SHP77 treated with DMSO at 0.1 percent for 48 hours (cell line): ENCODE measurements at places on chromosomes 5 and 9.
A peak's percentile ranks its signal among the peaks of the same experiment; 100 is the strongest.

DNA sequence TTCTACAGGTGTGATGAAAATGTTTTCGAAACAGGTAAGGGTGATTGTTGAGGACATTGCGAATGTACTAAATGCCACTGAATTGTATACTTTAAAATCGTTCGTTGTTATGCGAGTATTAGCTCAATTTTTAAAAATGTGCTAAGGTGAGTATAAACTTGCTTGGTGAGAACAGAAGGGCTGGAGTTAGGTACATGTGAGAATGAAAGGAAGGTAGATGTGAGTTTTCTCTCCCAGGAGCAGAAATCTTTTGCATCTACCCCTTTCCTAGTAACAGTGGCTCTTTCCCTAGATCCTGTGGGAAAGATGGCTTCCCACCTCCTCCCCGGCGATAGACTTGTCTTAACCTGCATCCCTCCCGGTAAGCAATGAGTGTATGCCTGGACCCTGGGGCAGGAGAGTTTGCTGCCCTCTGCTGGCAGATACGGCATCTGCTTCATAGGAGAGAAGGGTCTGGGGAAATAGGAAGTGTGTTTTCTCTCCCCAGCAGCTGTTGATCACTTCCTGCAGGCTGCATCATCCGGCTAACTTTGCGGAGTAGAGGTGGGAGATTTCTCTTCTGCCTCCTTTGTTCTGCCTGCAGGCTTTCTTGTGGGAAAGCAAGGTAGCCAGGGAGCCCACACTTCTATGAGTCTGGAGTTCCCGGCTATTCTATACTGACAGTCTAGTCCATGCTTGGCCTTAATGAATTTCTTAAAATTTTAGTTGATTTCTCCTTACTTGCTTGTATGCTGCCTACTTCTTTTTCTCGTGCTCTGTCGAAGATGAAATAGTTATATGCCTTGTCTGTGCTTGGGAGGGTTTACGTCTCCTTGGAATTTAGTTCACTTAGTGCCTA is 373.3 kb upstream of the SEMA6A start:
- DNase-seq, result peak; percentile 7

- no peak for DNase-seq
Observed at GRCh38 chr9:113648048-113648447, 184.5 kb downstream of the RGS3 start.

DNA sequence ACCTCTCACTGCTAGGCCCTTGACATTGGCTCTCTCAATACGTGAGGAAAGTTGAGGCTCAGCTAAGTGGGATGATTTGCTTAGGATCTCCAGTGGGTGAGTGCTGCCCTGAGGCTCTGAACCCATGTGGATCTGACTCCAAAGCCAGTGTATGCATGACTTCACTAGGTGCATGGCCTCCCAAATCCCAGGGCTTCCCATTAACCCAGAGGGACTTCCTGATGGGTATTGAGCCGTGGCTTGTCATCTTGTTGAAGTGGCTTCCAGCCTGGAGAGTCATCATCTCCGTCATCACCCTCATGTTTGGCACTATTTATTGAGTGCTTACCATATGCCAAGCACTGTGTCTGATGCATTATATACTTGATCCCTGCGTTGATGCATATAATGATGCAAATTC is 37.3 kb upstream of the TEX48 start:
- DNase-seq, result no peak

- no peak for DNase-seq
Observed at GRCh38 chr5:155129513-155129880, 115.9 kb downstream of the KIF4B start.

DNA sequence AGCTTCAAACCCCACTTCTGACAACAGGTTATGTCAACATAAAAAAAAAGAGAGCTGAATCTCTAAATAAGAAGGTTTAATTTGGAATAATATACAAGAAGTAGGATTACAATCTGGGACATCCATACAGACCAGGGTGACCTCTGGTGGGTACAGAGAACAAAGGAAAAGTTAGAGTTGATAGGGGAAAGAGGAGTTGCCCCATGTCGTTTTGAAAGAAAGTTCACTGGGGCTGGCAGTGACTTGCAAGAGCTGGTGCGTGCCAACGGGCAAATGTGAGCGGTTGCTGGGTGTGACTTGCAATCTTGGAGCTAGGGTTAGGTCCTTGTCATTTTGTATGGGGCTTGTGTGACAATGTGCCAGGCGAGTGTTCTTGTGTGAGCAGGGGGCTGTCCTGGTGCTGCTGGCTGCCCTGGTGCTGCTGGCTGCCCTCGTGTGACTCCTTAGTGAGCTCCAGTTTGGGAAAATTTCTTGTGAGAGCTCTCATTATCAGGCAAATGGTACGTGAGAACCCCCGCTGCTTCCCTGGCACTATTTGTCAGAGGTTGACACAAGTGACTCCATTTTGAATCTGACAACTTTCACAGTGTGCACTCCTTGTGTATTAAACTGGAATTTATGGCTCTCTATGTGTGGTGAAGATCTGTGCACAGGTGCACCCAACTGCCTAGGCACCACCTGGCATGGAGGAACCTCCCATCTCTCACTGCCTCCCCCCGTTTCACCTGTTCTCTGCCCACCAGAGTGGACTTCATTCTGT is 69.8 kb downstream of the UBE2QL1 start:
- no peak for DNase-seq

- no peak for DNase-seq
Observed at GRCh38 chr5:8382456-8382855, 513.5 kb downstream of the MTRR start.

DNA sequence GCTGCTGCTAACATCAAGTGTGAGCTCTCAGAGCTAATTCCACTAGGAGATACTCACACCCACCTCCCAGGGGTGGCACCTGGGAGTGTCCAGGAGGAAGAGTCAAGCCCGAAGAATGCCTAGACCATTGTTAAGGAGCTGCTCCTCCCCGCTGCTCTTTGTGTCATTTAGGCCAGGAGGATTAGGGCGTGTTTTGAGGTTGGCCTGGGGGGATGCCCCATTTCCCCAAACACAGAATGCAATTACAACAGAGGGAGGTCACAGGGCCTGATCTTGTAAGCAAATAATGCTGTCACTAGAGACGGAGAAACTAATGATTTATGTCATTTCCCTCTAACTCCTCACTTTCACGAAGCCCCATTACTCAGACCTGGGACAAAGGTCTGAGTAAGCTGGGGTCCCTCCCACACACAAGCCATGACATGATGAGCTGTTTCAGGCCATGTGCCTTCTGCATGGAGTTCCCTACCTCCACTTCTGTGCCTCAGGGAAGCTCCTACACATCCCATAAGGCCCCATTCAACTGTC is 312.5 kb downstream of the ACTL7B start:
- DNase-seq, result no peak

DNA sequence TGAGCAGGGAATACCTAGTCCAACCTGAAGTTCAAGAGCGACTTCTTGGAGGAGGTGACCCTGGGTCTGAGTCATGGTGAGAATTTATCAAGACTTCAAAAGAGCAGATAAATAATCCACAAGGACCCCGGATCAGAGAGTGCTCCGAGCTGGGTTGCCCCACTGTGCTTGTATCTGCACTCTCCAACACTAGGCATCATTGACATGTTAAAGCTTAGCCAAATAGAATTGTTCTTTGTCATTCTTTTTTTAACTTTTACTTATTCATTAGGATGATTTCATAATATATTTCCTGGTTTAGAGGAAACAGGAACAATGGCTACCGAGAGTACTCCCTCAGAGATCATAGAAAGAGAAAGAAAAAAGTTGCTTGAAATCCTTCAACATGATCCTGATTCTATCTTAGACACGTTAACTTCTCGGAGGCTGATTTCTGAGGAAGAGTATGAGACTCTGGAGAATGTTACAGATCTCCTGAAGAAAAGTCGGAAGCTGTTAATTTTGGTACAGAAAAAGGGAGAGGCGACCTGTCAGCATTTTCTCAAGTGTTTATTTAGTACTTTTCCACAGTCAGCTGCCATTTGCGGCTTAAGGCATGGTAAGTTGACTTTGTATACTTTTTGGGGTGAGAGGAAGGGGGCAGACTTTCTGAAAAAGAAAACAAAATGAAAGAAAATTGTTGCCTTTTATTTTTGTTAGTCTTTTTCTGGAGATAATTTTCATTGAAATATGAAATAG is at the start of gene CARD6:
CARD6 (plus strand) TSS at position 300 of the 738 bp plus-strand sequence; CDS start at position 316, 16 bp downstream.
- DNase-seq, result peak; percentile 81

GRCh38 chr9:127202461-127203169 is 62.0 kb upstream of the GARNL3 start:
- no peak for DNase-seq

DNA sequence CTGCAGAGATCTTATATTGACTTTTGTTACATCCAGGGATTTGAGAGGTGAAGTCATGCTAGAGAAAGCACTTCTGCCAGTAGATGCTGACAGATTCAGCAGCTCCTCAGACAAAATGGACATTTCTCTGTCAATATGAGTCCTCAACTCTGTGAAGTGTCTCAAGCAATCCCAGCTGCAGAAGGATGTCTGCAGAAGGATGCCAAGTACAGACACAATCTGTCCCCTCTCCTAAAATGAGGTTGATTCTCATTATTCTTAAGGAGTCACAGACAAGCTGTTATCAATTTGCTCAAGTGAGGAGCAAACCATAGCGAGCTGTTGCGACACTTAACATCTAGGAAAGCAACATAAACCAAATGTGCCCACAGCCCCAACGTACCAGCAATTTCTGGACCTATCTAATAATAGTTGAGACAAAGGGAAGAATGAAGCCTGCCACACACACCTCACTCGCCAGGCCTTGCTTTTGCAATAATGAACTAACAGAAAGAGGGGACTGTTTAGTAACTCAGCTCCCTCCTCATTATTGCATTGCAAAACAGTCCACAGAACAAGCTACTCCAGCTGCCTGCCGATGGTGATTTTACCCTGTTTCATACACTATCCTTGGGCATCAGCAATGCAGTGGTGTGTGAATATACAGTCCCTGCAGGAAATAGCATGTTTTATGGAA is 364.2 kb upstream of the PDE4D start:
- DNase-seq, result no peak

GRCh38 chr5:15577132-15577531 is 77.2 kb downstream of the FBXL7 start:
- no peak for DNase-seq

- no peak for DNase-seq
Observed at GRCh38 chr9:129278391-129279237, 100.6 kb upstream of the IER5L start.

DNA sequence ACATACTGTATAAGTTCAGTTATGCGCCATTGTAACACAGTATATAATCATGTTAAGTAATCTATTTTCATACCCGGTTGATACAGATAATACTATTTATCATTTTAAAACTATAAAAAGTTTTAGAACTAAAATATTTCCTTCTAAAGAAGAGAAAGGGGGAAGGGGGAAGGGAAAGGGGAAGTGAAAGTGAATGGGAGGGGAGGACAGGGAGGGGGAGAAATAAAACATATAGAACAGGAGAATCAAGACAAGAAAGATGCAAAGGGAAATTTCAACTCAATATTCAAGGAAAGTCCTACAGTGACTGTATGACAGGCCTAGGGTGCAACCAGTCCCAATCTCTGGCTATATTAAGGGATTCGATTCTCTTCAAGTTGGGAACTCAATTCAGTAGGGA is 1278.8 kb downstream of the MAT2B start:
- no peak for DNase-seq

- DNase-seq, result no peak
Observed at GRCh38 chr9:14312719-14313377, 1.1 kb downstream of the NFIB start.

- no peak for DNase-seq
Observed at GRCh38 chr5:59893429-59894227, at the start of gene PDE4D. PDE4D (minus strand) TSS chr5:59893726.

DNA sequence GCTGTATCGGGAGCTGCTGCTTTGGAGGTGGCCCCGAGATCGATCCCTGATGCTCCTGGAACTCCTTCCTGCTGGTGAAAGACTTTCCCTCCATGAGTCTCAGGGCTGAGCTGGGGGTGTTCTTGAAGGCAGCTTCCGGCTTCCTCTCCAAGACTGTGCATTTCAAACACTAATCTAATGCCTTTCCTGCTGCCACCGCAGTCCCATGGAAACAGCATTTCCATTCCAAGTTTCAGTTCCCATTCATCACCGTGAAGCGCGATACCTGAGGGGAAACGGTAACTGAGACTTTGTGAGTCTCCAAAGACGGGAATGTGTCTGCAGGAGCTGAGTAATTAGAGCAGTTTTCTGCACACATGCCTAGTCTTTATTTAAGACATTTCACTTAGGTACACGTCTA is 230.1 kb downstream of the PAX5 start:
- DNase-seq, result no peak

GRCh38 chr5:34582371-34582770 is 73.8 kb upstream of the RAI14 start:
- DNase-seq, result no peak

DNA sequence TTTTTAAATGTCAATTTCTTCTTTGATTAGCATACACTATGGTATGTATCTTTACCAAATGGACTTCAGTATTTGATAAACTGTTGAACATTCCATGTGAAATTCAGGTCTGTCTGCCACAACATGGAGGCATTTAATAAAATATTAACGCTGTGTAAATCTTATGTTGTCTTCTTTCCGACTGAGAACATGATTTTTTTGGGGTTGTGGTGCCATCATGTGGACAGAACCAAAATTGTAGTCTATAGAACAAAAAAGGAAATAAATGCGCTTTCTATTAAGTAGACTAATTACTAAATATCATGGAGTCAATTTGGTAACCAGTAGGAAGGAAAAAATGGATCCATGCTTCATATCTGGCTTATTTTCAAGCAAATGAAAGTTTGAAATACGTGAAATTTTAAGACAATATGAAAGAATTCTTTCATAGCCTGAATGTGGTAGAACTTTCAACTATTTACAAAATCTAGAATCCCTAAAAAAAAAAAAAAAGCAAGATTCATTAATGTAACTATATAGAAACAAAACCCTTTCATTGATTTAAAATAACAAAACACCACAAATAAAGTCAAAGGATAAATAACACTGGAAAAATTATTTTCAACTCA is 2.8 kb upstream of the PLK2 start:
- peak; percentile 49 for DNase-seq

DNA sequence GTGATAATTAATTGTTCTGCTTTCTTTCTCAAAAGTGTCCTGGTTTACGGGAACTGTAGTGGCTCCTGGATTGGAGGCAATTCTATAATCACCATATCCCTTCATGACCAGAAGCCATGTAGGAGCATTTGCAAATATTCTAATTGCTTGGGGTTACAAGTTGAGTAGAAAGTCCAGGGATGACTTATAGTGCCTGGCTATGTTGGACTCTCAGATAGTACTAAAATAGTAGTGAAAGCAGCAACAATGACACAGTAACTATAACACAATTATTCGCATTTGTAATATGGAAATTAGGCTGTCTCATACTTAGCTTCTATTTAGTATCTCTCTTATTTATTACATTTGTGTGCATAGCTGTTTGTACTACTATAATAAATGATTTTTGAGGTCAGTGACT is 712.5 kb upstream of the GRAMD2B start:
- no peak for DNase-seq
